ENCODE measurements at places on chromosomes 3 and 15.
A peak's percentile ranks its signal among the peaks of the same experiment; 100 is the strongest.

DNA sequence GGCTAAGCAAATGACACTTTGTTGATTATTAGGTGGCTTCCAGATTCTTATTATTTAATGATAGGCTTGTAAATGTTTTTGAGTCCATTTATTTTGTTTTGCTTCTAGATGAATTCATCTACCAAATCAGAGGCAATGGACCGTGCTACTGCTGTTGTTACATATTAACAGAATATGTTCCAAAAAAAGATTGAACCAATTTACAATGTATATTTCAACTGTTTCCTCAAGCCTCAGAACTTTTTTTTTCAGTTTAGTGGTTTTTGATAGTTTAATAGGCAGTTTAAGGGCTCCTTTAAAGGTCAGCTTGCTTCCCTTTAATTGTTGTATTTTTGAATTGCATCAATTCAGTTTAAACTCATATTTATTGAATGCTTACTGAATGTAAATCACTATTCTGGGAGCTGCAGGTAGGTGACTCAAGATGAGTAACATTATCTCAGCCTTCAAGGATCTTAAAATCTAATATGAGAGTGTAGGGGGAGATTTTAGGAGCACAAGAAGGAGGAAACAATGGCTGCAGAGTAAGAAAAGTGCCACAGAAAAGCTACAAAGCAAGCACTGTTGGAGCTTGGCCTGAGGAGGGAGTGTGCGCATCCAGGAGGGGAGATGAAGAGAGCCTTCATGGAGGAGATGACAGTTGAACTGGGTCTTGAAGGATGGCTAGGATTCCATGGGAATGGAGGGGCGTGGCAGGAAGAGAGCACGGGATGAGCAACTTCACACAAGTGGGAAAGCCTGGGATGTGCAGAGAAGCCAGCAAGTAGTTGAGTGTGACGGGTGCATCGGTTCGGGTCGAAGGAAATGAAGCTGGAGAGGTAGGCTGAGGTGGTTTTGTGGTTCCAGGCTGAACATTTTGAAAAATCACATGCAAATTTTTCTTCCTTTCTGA, 14.7 kb downstream of the MAP2K1 start:
- no peak for DNase-seq

- no peak for DNase-seq
Measured at GRCh38 chr3:105865867-105866350, 2.9 kb downstream of the CBLB start.

DNA sequence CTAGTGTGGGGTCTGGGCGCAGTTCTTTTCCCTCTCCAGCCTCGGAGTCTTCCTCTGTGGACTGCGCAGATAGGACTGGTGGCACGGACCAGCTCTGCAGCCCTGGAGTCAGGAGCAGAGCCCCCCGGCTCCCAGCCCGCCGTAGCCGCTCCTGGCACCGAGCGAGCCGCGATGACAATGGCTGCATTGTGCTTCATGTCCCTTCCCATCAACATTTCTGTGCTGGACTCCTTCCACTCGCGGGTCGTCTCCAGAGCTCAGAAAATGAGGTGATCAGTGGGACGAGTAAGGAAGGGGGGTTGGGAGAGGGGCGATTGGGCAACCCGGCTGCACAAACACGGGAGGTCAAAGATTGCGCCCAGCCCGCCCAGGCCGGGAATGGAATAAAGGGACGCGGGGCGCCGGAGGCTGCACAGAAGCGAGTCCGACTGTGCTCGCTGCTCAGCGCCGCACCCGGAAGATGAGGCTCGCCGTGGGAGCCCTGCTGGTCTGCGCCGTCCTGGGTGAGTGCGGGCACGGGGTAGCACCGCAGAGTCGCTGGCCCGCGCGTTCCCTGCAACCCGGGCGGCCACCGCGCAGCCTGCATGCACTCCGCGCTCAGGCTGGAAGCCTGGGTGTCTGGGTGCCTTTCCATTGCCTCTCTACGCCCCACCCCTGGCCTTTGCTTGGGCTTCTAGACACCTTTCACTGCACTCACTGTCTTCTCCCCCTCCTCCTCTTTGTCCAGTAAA, at the start of gene TF:
Gene TF (plus strand): TSS at position 413 of the 731 bp plus-strand sequence. CDS start 48 bp downstream, at position 461.
- no peak for DNase-seq

GRCh38 chr3:152047465-152047864, 174.0 kb downstream of the SUCNR1 start:
- no peak for DNase-seq

- DNase-seq = no peak
Measured at GRCh38 chr3:124172816-124173215, 180.9 kb upstream of the ROPN1 start.

GRCh38 chr3:60333710-60334109, 917.5 kb downstream of the FHIT start:
- DNase-seq = no peak

DNA sequence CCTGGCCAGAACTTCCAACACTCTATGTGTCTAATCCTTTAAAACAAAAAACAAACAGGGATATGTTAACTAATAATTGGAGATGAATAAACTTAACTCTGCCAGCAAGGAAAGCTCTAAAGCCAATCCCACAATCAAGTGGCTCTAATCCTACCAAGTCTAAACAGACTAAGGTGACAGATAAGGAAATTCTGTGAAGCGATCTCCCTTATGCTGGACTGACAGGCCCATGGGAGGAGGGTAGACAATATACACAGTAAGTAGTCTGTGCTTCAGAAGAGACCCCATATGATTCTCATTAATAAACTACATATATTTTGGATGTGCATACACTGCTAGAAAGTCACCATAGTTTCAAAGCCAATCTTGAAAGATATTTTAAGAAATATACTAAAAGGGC, 10.1 kb downstream of the VPS13C start:
- DNase-seq = no peak

DNA sequence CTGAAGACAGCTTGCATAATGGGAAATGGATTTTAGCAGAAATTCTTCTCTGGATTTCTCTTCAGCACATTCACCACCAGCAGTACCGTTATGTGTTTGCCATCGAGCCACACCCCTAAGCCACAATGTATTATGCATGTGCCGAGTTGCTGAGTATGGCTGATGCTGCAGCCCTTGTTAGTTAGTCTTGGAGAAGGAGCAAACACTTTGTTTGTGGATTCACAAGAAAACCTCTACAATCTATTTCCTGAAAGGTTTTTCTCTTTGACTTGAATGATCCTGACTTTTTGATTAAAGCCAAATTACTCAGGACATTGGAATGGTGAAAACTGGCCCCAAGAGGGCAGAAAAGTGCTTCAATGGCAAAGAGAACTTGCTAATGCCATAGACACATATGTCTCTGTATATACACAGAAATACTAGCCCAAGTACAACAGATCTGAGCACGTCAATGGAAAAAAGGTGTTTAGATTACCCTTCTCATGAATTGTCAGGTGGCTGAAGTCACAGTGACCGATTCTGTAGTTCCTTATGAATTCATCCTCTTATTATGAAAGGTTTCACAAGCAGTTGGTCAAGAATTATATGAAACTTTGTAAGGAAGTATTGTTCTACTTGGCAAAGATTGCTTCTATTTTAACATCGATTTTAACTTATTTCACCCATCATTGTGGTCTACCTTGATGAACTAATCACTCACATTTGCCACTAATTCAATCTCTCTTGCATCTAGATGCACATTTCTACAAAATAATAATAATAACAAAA, 103.0 kb downstream of the P3H2 start:
- DNase-seq = no peak

DNA sequence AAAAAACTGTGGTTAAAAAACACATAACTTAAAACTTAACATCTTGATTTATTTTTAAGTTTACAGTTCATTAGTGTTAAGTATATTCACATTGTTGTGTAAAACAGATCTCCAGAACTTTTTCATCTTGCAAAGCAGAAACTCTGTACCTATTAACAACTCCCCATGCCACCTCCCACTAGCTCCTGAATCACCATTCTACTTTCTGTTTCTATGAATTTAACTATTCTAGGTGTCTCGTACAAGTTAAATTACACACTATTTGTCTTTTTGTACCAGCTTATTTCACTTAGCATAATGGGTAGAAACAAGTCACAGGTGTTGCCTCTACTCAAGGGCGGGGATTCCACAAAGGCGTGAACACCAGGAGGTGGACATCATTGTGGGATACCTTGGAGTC, 43.2 kb downstream of the CRTC3 start:
- no peak for DNase-seq

DNA sequence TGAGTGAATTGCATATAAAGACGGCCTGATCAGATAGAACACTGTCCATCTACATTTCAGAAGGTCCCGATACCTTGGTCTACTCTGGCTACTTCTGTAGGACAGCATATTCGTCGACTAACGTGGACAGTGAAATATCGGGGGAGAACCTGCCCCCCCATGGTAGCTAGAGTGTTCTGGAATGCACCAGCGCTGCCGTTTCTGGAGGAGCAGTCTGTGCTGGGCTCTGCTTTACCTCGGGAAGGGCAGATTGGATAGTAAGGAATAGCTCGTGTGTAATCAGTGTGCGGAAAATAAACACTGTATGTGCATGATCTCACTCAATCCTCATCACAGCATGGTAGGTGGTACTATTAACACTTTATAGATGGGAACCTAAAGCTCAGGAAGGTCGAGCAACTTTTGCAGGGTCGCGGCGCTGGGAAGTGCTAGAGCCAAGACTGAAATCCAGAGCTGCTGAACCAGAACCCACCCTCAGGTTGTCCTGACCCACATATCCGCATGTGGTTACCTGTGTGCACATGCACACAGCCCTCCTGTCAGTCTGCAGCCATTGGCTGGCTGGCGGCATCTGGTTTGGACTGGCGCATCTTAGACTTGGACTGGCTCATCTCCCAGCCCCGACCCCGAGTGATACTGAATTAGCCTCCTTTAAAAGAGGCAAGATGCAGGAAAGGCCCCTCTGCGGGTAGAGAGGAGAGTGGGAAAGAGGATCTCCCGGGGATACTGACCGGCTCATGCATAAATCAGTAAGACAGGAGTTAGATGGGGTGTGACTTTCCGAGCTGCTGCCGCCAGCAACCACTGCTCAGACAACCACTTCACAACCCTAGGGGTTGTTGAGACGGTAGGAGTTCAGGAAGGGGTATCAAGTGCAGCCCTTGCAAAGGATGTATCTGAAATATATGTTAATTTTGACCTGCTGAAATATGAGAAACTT, 155.0 kb upstream of the BHLHE40 start:
- DNase-seq = no peak

DNA sequence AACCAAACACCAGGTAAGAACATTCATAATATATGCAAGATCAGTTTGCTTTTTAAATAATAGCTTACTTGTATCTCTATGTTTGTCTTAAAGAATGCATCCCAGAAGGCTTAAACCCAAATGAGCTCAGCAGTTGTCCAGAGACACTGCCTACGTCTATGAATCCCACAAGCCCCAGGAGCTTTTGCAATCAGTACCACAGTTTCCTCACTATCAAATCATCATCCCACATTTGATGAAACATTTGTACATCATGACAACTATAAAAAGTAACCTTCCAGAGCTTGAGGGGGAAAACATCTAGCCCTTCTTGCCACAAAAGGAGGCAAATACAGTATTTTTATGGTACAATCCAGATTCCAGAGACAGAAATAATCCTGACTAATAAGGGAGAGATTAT, 63.7 kb downstream of the ATP8B4 start:
- DNase-seq = no peak

DNA sequence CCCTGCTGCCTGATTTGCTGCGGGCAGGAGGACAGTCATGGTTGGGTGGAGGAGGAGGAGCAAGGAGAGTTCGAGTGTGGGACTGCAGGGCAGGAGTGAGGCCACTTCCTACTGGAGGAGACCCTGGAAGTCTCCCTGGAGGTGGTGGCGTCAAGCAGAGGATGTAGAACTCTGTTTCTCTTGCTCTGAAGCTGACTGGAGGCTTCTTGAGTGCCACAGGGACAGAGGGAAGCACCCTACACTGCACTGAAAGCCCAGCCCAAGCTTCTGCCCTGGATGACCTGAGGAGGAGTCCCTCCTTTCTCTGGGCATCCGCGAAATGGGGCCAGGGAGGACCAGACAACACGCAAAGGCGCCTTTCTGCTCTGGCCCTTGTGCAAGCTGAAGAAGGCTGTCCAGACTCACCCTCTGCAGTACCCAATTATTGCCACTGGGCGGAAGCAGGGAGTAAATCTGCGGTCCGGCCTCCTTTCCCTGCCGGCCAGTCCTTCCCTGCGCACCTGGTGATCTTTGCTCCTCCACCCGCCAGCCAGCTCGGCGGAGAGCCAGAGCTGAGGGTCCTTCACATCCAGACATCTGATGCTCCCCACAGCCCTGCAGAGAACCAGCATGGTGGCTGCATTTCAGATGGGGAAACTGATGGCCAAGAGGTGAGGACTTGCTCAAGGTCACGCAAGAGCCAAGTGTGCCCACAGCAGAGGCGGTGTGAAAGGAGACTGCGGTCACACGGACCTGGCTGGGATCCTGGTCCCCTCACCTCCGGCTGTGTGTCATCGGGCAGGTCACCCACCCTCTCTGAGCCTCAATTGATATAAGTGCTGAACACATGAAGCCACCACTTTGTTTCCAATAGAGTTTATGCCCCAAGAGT, 207.1 kb downstream of the TBC1D2B start:
- DNase-seq = peak; percentile 38

Data from stimulated activated CD8-positive, alpha-beta memory T cell treated with anti-CD3 and anti-CD28 coated beads, Interleukin-2, amount 100 ng/mL, for 48 hours (primary cell).